ENCODE measurements at places on chromosomes 6 and 20.

DNA sequence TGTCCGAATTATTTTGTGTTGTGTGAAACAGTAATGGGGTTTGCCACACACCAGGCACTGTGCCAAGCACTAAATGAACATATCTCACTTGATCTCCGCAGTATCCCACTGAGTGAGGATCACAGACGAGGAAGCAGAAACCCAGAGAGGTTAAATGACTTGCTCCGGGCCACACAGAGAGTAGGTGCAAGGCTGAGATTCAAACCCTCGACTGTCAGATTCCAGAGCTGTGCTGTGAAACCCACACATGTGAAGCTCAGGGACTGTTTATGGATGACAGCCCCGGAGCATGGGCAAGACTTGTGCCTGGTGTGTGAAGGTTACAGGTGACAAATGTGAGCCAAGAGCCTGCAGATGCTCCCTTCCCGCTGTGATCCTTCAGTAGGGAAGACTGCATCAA, 87.8 kb upstream of the SIRPA start:
- no peak for DNase-seq

DNA sequence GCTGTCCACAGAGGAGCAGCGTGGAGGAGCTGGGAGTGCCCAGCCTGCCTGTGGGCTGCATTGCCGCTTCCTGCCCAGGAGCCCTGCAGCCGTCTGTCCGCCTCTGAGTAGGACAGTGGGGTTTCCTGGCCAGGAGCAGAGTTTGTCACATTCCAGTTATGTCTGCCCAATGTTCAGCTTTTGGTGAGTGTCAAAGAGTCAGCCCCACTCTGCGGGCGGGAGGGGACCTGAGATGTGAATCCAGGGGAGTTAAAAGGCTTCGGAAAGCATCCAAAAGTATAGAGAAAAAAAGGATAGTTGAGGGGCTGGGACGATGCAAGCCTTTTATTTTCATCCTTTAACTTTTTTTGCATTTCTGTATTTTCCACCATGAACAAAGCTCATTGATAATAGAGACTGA, 7.2 kb upstream of the GATA5 start:
- no peak for DNase-seq

GRCh38 chr6:139943391-139943790, 568.9 kb upstream of the CITED2 start:
- no peak for DNase-seq

DNA sequence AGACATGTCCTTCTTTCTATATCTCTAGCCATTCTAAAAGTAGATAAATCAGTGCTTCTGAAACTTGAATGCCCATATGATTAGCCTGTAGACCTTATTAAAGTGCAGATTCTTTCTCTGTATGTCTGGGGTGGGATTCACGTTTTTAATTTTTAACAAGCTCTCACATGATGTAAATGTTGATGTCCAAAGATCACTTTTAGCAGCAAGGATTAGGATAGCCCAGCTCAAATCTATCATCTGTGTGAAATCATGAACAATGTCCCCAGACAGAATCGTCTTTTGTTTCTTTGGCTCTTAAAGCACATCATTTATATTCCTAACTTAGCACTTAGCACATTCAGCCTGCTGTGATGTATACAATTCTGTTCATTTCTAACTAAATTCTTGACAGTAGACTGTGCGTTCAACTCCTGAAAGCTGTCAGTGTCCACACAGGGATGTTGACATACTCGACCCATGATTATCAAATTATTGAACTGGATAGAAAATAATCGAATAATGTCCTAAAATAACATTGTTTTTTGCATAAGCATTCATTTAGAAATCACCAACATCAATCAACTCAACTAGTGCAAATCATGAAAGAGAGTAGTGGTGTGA, 102.1 kb upstream of the MLIP start:
- no peak for DNase-seq

- DNase-seq = no peak
These were observed 4.8 kb downstream of the GMNN start for GRCh38 chr6:24779416-24780016.

DNA sequence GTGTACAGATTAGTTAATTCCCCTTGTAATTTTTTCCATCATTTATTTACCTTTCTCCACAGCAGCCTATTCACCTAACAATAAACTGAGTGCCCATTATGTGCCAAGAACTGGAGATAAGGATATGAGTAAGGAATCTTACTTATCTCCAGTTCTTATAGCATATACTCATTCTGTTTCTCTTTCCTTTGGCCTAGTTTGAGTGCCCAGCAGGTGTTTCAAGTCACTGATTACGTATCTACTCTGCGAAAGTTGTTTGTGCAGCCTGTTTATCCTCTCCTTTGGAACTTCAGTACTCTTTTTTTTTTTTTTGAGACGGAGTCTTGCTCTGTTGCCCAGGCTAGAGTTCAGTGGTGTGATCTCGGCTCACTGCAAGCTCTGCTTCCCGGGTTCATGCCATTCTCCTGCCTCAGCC, 17.3 kb upstream of the POU5F1 start:
- no peak for DNase-seq

GRCh38 chr6:31610968-31611367, 4.1 kb upstream of the AIF1 start:
- DNase-seq = no peak

DNA sequence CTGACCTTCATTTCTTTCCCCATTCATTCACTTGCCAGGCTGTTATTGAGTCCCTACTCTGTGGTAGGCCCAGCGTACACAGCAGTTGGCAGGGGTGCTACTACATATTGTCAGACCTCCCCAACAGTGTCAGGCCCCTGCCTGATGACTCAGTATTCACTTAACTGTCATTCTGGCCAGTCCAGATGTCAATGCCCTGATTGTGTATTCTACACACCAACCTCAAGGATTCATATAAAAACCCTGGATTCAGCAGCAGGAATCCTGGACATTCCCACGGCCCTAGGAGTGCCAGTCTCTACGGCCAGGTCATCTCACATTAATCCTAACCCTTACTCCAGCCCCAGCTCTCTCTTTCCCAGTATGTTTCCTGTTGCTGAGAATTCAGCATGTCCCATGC, 151.5 kb downstream of the TASP1 start:
- DNase-seq = no peak

DNA sequence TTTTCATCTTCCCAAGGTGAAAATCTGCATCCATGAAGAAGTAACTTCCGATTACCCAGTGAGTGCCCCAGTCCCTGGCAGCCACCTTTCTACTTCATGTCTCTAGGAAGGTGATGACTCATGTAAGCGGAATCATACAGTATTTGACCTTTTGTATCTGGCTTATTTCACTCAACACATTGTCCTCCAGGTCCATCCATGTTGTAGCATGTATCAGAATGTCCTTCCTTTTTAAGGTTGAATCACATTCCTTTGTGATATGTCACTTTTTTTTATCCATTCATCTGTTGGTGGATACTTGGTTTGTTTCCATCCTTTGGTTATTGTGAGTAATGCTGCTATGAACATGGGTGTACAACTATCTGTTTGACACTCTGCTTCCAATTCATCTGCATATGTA, 176.3 kb upstream of the CDYL start:
- DNase-seq = no peak

DNA sequence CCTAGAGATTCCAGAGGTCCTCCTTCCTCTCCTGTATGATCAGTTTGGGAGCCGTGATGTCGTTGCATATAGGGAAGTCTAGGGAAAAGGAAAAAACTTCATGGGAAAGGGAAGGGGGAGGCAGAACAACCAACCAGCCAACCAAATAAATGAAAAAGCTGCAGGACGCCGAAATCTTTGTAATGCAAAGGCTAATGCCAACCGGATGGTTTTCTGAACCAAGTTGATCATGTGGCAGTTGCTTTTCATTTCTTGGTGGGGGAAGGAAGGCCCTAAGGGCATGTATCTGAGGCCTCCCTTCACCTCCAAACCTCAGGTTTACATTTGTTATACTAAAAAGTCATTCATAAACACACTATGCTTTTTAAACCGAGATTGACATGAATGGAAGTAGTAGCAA, 167.2 kb downstream of the ARID1B start:
- no peak for DNase-seq

DNA sequence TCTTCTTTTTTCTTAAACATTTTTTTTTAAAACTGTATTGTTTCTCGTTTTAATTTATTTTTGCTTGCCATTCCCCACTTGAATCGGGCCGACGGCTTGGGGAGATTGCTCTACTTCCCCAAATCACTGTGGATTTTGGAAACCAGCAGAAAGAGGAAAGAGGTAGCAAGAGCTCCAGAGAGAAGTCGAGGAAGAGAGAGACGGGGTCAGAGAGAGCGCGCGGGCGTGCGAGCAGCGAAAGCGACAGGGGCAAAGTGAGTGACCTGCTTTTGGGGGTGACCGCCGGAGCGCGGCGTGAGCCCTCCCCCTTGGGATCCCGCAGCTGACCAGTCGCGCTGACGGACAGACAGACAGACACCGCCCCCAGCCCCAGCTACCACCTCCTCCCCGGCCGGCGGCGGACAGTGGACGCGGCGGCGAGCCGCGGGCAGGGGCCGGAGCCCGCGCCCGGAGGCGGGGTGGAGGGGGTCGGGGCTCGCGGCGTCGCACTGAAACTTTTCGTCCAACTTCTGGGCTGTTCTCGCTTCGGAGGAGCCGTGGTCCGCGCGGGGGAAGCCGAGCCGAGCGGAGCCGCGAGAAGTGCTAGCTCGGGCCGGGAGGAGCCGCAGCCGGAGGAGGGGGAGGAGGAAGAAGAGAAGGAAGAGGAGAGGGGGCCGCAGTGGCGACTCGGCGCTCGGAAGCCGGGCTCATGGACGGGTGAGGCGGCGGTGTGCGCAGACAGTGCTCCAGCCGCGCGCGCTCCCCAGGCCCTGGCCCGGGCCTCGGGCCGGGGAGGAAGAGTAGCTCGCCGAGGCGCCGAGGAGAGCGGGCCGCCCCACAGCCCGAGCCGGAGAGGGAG, 580 bp downstream of the VEGFA start:
- DNase-seq = peak; percentile 51

- DNase-seq = no peak
These were observed 83.0 kb downstream of the RTN4IP1 start for GRCh38 chr6:106546261-106546690.

GRCh38 chr6:108302386-108302785, 7.5 kb downstream of the AFG1L start:
- DNase-seq = no peak

DNA sequence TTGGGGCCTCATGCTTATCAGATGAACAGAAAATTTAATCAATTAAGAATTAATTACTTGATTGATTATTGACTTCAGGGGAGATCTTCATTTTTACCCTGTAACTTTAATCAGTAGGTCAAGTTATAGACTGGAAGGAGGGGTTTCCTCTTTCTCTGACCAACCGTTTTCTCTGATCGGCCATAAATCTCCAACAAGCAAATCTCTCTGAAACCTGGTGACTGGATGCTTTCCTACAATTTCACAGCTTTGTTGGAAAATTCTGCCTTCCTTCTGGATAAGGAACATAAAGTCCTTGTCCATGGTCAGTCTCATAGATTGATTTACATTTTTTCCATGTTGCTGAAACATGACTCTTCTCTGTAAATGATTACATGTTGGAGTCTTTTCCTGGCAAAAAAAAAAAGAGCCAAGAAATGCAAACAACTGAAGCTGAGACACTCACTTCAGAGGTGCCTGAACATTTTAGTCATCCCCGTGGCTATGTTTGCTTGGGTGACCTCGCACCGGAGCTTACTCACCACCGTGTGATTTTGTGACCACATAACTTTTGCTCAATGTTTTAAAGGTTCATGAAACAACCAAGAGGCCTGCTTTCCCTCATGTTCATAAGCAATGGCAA, 31.0 kb downstream of the IRF4 start:
- DNase-seq = peak; percentile 75

GRCh38 chr6:53691667-53692133, 26.1 kb upstream of the KLHL31 start:
- DNase-seq = no peak

DNA sequence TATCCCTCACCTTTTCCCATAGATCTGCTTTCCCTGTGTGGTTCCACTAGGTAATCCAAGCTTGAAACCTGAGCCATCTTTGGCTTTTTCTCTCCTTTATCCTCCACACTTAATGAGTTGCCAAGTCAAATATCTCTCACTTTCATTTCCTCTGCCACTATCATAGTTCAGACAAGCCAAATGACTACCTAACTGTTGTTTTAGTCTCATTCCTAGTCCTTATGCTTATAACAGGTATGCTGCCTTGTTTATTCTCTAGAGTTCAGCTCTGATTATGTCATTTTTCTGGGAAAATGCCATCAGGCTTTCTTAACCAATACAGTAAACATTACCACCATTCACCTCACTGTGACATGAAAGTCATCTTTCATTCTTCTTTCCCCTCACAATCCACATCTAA, 6.5 kb downstream of the EFHC1 start:
- no peak for DNase-seq

DNA sequence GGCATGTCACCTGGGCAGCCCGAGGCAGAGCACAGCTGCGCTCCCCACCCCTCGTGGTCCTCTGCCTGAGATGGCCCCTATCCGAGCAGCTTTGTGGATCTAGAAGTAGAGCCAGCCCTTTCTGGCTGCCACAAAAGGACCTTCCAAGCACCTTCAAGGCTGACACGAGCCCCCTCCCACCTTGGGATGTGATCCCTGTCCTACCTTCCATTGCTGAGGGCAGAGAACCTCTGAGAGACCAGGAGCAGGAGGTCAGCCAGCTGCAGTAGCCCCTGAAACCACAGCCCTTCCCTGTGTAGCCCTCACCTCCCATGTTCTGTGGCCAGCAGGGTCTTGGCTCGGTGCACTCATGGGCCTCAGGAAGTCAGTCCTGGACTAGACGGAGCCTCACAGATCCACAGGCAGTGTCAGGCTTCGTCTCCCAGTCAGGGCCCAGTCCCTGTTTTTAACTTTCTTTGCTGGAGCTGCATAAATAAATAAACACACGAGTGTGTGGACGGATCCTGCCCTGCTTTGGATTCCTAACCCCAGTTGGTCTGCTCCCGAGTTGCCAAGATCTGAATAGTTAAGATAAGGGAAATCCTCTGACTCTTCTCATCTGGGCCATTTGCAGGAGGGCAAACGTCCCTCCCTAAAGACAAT, 507.7 kb downstream of the PREX1 start:
- no peak for DNase-seq

GRCh38 chr6:169604076-169604475, 97.8 kb downstream of the WDR27 start:
- DNase-seq = no peak

DNA sequence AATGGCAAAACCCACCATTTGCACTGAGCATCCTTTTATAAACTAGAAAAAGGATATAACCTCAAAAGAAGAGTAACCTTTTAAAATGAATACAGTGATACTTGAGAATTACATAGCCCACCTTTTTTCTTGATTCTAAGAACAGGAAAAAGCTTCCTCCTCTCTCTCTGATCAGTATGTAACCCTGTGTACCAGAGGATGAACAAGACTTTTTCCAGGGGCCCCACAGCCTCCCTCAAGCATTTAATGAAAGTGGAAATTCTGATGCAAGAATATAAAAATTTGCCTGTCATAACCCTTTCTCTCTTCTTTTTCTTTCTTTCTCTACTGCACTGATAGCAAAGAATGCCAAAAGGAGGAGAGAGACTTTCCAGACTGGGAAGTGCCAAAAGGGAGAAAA, 64.2 kb upstream of the BTN3A2 start:
- peak; percentile 39 for DNase-seq

DNA sequence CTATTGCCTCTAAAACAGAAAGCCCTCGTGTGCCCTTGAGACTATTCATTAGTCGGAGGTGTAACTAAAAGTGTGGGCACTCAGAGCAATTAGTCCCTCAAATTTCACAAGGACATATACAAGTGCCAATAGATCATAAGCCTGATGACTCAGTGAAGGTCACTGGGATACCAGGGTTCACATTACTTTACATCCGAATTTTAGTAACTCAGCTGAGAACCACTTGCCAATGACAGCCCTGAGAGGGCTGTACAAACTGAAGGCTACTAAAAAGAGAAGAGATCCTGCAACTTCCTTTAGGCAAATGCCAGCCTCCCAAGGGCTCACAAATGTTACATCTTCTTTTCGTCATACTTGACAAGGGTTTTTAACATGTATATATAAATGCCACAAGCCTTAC, 369.6 kb downstream of the TENT5A start:
- no peak for DNase-seq

- DNase-seq = no peak
These were observed 55.4 kb downstream of the ANKRD60 start for GRCh38 chr20:58173091-58173490.

Measured in activated naive CD4-positive, alpha-beta T cell treated with anti-CD3 and anti-CD28 coated beads, Interleukin-2, amount 50 U/mL, for 16 hours (primary cell).